ENCODE measurements at places on chromosomes 11 and 22. TPM values are rescaled to one million over a fixed set of nuclear protein-coding genes. Genes with fewer than 3 reads are reported as not detected.

The CBLIF gene
- not detected for total RNA-seq

The CELF1 gene
- total RNA-seq, result 77.6 TPM

The SEC14L3 gene
- not detected for total RNA-seq

The COA4 gene
- total RNA-seq, result 56.7 TPM

The PGA3 gene
- total RNA-seq, result not detected

The APOBEC3G gene
- total RNA-seq, result 7.0 TPM

The TEX12 gene
- total RNA-seq, result not detected

The HTR3A gene
- total RNA-seq, result not detected

GRCh38 chr11:129785383-129786111, 30.1 kb upstream of the TMEM45B start:
- H3K4me1 ChIP-seq, result no peaks in the 10 kb centered on the region
- no peak overlapping the region for H3K27ac ChIP-seq
- no peaks in the 10 kb centered on the region for H3K36me3 ChIP-seq
- H3K27me3 ChIP-seq, result no peaks in the 10 kb centered on the region
- peak; percentile 6 for DNase-seq

DNA sequence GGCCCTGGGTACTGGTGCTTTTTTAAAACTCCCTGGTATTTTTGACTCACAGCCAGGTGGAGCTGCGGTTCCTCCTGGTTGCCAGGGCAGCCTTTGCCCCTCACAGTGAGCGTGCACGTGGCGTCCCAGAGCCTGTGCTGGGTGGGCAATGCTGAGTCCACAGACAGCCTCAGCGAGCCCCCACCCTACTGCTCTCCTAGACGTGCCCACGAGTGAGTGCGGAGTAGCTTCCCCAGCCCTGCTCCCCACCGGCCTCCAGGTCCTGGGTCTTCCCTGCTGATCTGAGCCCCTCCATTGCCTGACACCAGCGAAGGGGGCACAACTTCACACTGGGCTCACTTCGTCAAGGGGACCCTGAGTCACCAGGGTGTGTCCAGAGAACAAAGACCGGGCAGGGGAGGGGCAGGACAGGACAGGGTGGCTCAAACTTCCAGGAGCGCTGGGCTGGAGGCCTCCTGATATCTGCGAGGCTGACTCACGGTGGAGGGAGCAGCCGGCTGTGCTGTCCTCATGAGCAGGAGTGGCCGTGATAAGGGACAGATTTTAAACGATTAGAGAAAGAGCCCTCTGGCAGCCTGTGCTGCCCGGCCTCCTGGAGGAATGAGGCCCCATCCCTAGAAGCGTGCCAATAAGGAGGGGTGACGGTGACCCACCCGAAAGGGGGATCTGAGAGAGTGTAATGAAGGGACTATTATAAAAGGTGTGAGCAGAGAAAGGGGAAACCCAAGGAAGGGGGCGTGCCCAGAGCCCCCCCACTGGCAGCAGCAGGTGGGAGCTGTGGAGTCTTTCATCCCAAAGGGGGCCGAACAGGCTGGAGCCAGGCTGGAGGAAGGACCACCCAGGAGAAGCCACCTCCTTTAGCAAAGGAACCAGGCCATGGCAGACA, 129.3 kb upstream of the FGF3 start:
- no peaks in the 10 kb centered on the region for H3K36me3 ChIP-seq
- peak overlapping the region; percentile 96 for H3K27ac ChIP-seq
- peak; percentile 100 for DNase-seq
- no peaks in the 10 kb centered on the region for H3K27me3 ChIP-seq
- peaks cover 47% of the 10 kb centered on the region for H3K4me1 ChIP-seq

DNA sequence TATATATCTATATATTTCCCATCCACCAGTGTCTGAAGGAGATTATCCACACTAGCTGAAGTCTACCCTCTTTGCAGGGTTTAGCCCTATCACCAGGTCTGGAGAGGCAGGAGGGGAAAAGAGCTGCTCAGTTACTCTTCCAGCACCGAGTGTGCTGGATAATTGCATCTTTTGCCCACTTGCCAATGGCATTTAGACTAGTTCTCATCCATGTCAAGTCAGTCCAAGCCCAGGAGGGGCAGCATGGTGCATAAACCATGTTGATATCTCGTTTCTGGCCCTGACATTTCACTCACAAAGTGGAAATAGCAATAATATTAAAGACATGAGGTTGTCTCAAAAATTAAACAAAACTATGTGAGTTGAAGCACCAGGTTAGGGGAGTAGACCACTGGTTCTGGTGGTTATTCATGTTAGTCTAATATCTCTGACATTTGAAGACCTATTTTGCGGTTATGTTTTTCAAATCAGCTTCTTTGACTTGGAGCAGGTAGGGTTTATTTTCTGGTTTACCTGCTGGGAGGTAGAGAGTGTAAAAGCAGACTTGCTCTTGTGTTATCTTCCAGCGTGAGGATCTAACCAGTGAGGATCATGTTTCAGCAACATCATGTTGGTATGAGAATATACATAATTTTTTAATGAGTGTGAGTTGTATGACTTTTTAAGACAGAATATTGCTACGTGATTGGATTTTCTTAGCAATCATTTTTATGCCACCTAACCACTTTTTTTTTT, 273.2 kb upstream of the KIRREL3 start:
- no peak for DNase-seq
- no peaks in the 10 kb centered on the region for H3K4me1 ChIP-seq
- no peaks in the 10 kb centered on the region for H3K27me3 ChIP-seq
- H3K36me3 ChIP-seq, result no peaks in the 10 kb centered on the region
- no peak overlapping the region for H3K4me3 ChIP-seq
- H3K27ac ChIP-seq, result no peak overlapping the region

- no peak overlapping the region for H3K4me3 ChIP-seq
- H3K4me1 ChIP-seq, result peaks cover 7% of the 10 kb centered on the region
Measured at GRCh38 chr11:122668562-122669090, 13.1 kb downstream of the UBASH3B start.

DNA sequence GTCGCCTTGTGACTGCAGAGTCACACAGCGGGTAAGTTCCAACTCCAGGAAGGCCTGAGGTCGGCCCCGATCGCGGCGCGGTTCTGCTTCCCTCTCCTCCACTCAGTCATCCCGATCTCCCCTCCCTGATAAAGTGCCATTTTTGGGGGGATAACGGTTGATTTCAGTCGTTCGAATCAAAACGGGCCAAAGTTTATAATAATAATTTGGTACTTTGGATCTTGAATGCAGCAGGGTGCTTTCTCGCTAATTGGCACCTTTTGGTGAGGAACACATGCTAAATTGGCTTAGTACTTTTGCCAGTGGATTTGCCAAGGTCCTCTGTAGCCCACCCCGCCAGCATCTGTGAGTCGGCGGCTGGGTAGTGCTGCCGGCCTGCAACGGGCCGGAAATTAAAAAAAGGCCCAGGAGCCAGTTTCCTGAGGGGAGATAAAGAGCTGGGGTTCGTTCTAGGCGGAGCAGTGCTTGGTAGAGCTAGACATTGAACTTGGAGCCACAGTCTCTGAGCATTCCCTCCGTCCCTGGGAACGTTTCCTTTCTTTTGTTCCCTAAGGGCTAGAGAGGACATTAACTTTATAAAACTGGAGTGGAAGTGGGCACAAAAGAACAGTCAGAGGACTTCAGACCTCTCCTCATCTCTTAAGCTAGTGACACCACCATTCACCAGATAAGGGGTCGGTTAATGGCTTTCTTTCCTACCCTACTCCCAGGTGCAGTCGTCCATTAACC, 997 bp downstream of the UBE2L3 start:
- H3K4me3 ChIP-seq, result peak overlapping the region; percentile 99
- peaks cover 22% of the 10 kb centered on the region for H3K4me1 ChIP-seq
- DNase-seq, result peak; percentile 43
- peaks cover 49% of the 10 kb centered on the region for H3K36me3 ChIP-seq
- no peaks in the 10 kb centered on the region for H3K27me3 ChIP-seq

DNA sequence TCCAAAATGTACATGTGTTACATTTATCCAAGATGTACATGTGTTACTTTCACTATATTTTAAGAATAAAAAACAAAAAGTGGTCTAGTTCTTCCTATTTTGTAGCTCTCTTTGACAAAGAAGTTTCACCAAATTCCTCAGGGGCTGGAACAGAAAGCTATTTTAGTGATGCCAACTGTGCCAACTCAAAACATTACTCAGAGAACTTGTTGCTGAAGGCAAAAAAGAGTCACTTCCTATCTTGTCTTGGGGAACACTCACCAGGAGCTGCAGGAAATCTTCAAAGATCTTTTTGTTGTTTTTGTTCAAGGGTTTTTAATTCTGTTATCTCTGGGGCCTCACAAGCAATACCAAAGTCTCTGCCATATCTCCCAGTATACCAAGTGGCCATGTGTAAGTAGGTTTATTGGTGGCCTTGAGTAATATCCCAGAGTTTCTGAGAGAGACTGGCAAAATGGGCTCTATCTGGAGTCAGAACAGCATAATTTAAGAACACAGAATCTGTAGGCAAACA, 13.6 kb upstream of the EED start:
- no peaks in the 10 kb centered on the region for H3K4me1 ChIP-seq
- DNase-seq, result no peak
- no peak overlapping the region for H3K27ac ChIP-seq
- H3K4me3 ChIP-seq, result no peak overlapping the region
- no peaks in the 10 kb centered on the region for H3K27me3 ChIP-seq
- H3K36me3 ChIP-seq, result no peaks in the 10 kb centered on the region

GRCh38 chr11:116960930-116961329, 123.5 kb upstream of the APOA1 start:
- H3K36me3 ChIP-seq, result no peaks in the 10 kb centered on the region
- peaks cover 17% of the 10 kb centered on the region for H3K4me1 ChIP-seq
- peak; percentile 59 for DNase-seq

DNA sequence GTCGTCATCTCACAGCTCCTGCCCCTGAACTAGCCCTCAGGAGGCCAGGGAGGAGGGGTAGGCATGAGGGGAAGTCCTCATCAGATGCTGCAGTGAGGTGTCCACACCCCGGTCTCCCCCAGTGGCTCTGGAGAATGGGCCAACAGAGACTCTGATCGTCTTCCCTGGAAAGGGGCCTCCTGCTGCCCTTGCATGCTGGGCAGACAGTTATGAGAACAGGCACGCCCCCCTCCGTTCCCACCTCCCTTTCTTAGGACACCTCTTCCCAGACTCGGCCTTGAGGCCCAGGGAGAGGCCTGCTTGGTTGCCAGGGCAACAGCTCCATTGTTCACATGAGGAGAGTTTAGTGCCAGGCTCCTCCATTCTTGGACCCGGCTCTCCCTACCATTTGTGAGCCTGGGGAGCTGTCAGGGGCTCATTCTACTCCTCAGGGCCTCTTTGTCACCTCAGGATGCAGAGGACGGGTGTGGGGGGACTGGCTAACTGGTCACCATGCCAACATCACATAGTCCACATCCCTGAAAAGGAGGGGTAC, 157.7 kb downstream of the TTC17 start:
- no peak for DNase-seq
- H3K4me1 ChIP-seq, result no peaks in the 10 kb centered on the region
- H3K36me3 ChIP-seq, result no peaks in the 10 kb centered on the region
- peaks cover 14% of the 10 kb centered on the region for H3K27me3 ChIP-seq
- H3K27ac ChIP-seq, result no peak overlapping the region
- no peak overlapping the region for H3K4me3 ChIP-seq

DNA sequence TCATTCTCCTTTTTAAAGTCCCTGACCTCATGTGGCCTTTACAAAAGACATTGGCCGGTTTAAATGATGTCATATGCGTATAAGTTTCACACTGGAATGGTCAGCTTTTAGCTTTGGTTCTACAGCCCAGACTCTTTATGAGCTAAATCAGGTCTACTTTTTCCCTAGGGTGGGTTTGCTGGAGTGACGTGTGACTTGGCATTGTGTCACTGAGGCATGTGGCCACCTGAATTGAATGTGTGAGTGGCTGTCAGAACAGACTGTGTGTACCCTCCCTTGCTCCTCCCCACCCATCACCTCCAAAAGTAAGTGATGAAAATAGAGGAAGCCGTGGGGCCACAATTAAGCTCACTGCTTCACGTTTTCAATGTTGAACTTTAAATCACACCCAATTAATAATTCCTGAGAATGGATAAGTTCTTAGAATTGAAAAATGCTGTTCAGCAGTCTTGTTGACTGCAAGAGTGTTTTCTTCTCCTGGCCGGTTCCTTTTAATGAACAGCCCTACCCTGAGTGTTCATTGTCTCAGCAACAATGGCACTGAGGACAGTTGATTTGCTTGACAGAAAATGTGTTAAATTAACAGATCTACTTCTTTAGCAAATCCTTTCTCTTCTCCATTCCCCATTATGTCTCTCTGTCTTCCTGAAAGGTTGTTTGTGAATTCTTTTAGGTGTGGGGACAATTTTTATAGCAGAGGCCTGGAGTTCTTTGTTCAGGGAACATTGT, 11.3 kb downstream of the CECR2 start:
- H3K27me3 ChIP-seq, result peaks cover 6% of the 10 kb centered on the region
- DNase-seq, result no peak
- H3K4me3 ChIP-seq, result no peak overlapping the region
- no peaks in the 10 kb centered on the region for H3K36me3 ChIP-seq
- H3K27ac ChIP-seq, result no peak overlapping the region
- H3K4me1 ChIP-seq, result no peaks in the 10 kb centered on the region

DNA sequence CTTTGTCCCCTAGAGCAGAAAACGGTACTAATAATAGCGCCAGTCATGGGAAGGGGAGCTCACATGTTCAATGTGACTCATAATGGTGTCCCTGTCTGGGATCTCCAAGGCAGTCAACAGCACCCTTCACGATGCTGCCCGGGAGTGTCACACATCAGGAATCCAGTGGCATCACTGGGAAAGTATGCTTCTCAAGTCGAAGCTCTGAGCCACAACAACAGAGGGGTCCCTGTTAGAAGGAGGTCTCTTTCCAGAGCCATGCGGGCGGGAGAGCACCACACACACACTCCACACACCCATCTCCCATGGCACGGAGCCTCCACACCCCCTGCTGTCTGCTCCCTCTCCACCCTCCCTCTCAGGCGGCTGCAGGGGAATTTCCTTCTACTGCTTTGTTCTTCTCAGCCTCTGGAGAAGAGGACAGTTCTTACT, 119.7 kb downstream of the ETS1 start:
- H3K27ac ChIP-seq, result peak overlapping the region; percentile 93
- H3K4me3 ChIP-seq, result no peak overlapping the region
- H3K36me3 ChIP-seq, result peaks cover 80% of the 10 kb centered on the region
- DNase-seq, result peak; percentile 95
- peaks cover 58% of the 10 kb centered on the region for H3K4me1 ChIP-seq
- H3K27me3 ChIP-seq, result no peaks in the 10 kb centered on the region

GRCh38 chr11:125784678-125785077, 3.2 kb upstream of the PATE3 start:
- H3K27me3 ChIP-seq, result no peaks in the 10 kb centered on the region
- no peak overlapping the region for H3K27ac ChIP-seq
- H3K36me3 ChIP-seq, result no peaks in the 10 kb centered on the region
- no peak overlapping the region for H3K4me3 ChIP-seq
- DNase-seq, result no peak
- no peaks in the 10 kb centered on the region for H3K4me1 ChIP-seq

DNA sequence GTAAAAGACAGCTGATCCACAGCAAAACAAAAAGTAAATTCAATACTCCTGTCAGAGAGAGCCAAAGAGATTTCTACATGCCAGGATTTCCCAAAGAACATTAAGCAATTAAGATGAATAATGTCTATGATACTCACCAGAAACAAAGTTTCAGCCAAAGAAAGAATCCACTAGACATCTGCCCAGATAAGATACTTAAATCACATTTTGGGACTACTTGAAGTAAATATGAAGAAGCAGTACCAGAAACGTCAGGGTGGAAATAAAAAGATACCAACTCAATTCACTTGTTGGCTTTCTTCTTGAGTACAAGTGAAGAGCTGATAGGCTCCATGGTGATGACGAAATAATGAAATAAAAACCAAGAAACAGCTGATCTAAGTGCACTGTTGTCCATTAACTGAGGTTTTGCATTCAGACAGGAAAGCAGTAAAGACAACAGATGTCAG, 31.6 kb upstream of the ARHGAP32 start:
- H3K4me3 ChIP-seq, result no peak overlapping the region
- no peaks in the 10 kb centered on the region for H3K36me3 ChIP-seq
- no peaks in the 10 kb centered on the region for H3K4me1 ChIP-seq
- H3K27ac ChIP-seq, result no peak overlapping the region
- DNase-seq, result no peak

All from SJSA1 (cell line).